Stimulated activated CD8-positive, alpha-beta memory T cell treated with anti-CD3 and anti-CD28 coated beads, Interleukin-15, amount 100 ng/mL, for 1 hour (primary cell): ENCODE measurements at places on chromosomes 3 and 15.

DNA sequence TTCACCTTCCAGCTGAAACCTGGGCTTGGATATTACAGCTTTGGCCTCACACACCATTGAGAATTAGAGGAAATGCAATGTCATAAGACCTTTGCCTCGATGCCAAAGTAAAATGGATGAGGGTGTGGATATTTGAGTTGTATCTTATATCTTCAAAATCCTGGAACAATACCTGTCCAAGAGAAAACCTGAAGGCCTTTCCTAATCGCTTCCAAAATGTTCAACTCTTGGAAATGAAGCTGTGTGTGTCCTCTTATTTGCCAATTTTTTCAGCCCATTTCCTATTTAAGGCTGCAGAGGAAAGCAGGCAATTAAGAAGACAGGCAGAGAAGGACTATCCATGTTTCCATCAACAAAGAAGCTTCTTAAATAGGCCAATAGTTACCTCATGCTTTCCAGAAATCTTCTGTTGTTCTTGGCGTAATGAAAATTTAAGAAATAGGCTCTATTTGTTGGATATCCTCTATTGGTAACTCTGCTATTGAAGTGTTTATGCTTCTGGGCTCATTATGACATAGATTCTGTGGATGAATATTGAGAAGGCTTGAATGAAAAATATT lies 99.5 kb upstream of the ZBTB20 start:
- DNase-seq: no peak

DNA sequence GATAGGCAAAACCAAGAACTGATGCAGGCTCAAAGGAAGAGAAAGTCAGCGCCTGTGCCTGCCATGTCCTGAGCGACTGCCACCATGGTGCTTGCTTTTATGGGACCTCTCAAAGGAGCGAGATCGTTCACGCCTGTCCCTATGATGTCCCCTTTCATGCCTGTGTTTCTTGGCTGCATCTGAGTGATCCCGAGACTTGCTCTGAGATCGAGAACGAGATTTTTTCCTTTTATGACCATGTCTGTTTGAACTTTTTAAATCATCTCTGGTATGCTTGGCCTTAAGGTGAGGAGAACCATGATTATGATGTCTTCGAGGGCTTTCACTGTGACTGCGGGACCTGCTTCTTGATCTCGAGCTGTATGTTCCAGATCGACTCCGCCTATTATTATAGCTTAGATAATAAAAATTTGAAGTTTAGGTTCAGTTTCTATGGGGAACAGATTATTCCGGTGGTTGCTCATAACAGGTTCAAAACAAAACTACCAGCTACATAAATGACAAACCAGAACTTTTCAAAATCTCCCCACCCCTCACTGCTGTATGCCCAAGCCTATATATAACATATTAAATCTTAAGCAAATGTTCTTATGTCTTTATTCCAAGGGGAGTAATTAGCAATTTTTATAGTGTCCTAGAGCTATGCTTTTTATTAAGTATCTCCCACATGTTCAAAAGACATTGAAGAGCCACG lies 11.6 kb downstream of the CCNL1 start:
- no peak for DNase-seq

- no peak for DNase-seq
Measured at GRCh38 chr3:72310419-72311380, 525.8 kb upstream of the PROK2 start.

- DNase-seq: no peak
Measured at GRCh38 chr15:57227899-57228298, 148.4 kb upstream of the CGNL1 start.

- no peak for DNase-seq
Measured at GRCh38 chr3:190063490-190063889, 57.2 kb downstream of the P3H2 start.

GRCh38 chr3:112460519-112461195 lies 38.6 kb downstream of the BTLA start:
- no peak for DNase-seq

- DNase-seq: no peak
Measured at GRCh38 chr15:99085413-99086326, 19.2 kb upstream of the SYNM start.

- DNase-seq: no peak
Measured at GRCh38 chr3:150254309-150254708, 153.8 kb upstream of the TSC22D2 start.

DNA sequence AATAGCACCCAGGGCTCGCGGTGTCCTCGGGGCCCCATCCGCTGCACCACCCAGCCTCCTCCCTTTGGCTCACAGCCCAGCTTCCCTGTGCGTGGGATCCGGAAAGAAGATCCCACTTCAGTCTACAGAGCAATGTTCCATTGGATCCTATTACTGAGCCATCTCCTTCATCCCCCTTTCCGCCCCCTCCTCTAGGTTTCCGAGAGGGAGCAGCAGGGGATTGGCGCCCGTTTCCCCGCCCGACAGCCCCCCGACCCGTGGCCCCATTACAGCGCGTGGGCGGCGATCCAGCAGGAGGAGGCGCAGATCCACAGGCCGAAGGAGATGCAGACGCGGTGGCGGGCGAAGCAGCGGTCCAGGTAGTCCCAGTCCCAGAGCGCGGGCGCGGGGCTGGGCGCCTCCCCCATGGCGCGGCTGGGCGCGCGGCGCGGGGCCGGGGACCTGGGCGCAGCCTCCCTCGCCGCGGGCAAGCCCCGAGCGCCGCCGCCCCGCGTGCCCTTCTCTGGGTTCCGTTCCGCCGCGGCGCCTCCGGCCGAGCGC lies 340 bp downstream of the TMEM44 start:
- no peak for DNase-seq

- DNase-seq: no peak
Measured at GRCh38 chr15:43529141-43529540, 11.7 kb downstream of the MAP1A start.

DNA sequence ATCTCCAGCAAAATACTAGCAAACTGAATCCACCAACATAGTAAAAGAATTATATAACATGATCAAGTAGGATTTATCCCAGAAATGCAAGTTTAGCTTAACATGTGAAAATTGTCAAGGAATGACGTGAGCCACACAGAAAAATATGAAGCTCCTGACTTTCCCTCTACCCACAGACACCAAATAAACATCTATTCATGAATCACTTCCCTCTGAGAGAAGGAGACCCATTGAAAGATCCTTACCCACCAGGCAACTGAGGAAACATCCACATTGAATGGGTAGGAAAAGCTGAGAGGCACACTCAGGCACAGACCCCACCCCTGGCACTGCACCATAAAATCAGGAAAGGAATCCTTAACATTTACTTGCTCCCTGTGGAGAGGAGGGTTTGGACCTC lies 102.2 kb upstream of the MANF start:
- DNase-seq: no peak

DNA sequence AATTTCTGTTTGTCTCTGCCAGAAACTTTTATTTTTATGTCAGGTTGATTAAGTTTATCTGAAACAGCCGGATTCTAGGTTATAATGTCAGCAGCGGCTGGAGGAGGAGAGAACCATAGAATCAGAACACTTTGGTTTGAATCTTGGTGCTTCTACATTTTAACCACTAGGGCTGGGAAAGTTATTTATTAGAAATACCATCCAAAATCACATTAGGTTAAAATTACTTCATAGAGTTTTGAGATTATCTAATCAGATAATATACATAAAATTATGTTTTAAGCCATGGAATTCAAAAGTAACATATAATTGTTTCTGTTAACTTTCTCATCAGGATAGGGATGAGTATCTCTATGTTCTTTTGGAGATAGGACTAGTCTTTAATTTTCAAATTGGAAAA lies 502.9 kb downstream of the ROBO1 start:
- no peak for DNase-seq

GRCh38 chr15:88230823-88231222 lies 25.7 kb downstream of the NTRK3 start:
- DNase-seq: no peak

- DNase-seq: no peak
Measured at GRCh38 chr3:45066109-45066801, 40.2 kb downstream of the CLEC3B start.

DNA sequence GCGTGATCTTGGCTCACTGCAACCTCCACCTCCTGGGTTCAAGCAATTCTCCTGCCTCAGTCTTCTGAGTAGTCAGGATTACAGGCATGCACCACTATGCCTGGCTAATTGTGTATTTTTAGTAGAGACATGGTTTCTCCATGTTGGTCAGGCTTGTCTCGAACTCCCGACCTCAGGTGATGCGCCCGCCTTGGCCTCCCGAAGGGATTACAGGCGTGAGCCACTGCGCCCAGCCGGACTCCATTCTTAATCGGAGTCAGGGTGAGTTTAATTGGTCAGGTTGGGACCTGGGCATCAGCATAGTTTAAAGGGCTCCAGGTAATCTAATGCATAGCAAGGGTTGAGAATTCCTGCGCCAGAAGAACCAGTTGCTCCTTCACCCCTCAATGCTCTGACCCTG lies 29.2 kb downstream of the MAGEF1 start:
- DNase-seq: no peak

GRCh38 chr15:70806992-70807712 lies 43.8 kb upstream of the UACA start:
- DNase-seq: no peak

DNA sequence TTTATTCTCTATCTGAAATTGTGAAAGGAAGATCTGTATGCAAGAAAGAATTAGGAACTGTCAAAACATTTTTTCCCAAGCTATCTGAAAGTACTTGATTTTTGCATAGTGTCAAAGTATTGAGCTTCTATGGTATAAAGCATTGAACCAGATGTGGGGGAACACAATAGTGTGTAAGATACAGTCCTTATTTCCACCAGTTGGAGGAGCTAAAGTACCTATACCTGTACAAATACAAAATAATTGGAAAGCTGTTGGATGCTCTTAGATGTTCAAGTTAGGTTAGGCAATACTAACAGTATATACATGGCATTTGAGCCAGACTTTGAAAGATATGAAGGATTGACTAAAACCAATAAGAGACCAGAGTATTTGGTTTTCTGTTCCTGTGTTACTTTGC lies 148.4 kb downstream of the B3GALNT1 start:
- no peak for DNase-seq

- no peak for DNase-seq
Measured at GRCh38 chr3:184328516-184328915, 8.9 kb upstream of the FAM131A start.

DNA sequence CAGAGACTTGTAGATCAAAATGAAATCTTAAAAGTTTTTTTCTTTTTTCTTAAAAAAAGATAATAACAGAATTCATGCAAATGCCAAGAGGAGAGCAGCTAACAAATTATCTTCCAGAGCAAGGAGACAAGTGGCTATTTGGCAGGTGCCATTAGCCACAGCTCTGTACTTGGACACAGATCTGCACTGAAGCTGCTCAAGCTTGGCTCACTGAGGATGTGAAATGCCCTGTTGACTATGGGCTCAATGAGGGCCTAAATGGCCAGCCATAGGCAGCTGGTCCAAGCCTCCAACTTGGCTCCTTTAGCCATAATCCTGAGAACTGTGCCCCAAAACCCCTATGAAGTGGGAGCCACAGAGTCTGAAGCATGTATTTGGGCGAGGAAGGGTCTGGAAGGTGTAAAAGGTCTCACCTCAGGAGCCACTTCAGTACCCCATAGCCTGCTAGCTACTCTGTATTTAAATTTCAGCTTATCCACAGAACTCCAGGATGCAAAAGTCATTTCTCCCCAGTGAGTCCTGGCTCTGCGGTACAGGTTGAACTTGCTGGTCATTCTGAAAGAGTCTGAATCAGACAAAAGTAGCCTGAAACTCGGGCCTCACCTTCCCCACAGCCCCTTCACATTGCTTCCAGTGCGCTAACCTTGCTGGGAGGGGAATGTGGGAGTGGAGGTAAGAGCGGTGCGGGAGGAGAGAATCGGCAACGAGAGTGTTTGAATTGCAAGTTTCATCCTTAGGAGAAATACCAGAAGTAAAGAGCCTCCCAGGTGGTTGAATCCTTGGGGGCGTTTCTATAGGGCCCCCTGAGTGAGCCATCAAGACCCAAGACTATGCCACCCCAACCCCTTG lies 48.0 kb downstream of the ZIC4 start:
- no peak for DNase-seq

DNA sequence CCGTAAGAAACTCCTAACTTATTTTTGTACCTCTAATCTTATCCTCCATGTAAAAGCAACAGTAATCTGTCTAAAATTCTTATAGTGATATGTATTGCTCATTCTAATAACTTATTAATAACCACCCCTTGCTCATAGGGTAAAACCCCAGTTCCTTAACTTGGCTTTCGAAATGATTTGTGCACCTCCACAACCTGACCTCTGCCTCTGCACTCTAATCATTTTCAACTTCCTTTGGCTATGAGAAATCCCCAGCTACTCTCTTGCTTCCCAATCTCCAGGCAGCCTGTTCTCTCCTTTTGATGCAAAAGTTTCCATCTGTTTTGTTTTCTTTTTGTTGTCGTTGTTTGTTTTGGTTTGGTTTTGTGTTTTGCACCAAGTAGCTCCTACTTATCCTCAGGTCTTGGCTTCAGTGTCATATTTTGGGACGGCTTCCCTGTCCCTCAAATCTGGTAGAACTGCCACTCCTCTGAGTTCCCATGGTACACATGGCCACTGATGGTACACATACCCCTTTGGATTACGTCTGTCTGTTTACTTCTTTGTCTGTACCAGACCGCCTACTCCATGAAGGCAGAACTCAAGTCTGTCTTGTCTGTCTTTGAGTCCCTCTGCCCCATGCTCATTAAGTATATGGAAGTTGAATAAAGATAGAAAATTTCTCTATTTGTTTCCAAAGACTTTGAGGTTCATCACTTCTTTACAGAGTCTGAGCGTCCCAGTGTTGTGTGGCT lies 105.6 kb upstream of the TGFBR2 start:
- DNase-seq: no peak

GRCh38 chr3:16515885-16516420 lies 2.5 kb upstream of the RFTN1 start:
- no peak for DNase-seq

DNA sequence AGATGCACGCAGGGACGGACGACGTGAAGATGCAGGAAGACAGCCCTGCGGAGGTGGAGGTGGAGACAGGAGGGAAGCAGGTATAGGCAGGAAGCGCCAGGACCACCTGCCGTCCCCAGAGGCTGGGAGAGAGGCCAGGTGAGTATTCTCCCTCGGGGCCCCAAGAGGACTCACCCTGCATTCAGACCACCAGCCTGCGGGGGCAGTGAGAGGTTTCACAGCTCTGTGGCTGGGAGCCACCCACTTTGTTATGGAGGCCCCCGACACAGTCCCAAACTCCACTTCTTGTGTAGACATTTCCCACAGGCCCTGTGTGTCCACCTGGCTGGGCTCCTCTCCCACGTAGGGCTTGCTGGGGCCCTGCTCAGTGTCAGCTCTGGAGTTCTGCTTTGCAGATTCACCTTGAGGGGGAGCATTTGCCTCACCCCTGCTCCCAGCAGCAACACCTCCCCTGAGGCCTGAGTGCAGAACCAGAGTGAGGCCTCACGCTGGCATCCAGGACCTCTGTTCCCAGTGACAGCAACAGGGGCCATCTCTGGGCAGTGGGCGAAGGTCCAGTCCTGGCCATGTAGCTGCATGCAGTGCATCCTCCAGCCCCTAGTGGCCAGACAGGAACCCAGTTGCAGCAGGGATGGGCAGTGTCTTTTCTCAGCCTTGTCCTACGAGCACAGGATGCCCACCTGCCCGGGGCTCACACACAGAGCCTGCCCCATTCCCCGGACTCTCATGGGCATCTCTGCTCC lies 119.4 kb upstream of the IQSEC1 start:
- DNase-seq: no peak

- no peak for DNase-seq
Measured at GRCh38 chr15:70014860-70015490, 82.7 kb downstream of the TLE3 start.

GRCh38 chr3:108897883-108898282 lies 55.8 kb downstream of the GUCA1C start:
- DNase-seq: no peak

- DNase-seq: no peak
Measured at GRCh38 chr3:71350998-71351397, 232.5 kb downstream of the FOXP1 start.
